AG09319 (cell line): ENCODE measurements at places on chromosomes 6 and 20.

GRCh38 chr6:46095251-46095650, 34.5 kb upstream of the ENPP4 start:
- no peak for DNase-seq

- DNase-seq = no peak
Measured at GRCh38 chr20:10253780-10254179, 35.1 kb downstream of the SNAP25 start.

GRCh38 chr6:90533615-90534336, 53.1 kb downstream of the MAP3K7 start:
- no peak for DNase-seq

DNA sequence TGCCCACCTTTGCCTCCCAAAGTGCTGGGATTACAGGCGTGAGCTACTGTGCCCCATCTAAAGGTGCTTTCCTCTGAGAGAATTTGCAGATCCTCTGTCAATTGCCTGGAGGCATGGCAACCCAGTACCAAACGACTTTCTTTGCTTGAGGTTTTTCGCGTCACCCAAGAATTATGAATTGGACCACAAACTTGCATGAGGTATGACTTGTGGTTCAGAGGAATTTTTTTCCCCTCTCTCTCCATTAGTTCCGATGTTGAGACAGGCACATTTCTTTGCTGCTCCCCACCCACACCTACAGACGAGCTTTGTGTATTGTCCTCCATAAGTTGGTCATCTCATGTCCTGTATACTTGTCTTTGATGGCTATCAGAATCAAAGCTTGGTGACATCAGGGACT, 11.8 kb upstream of the SCAF8 start:
- no peak for DNase-seq

GRCh38 chr6:62528894-62529526, 243.0 kb upstream of the KHDRBS2 start:
- no peak for DNase-seq
